Activated CD4-positive, alpha-beta memory T cell treated with anti-CD3 and anti-CD28 coated beads, Interleukin-2, amount 10 ng/mL, durations not matched to agents 7 days and 5 days (primary cell): ENCODE measurements at places on chromosomes 12 and 14. TPM values are rescaled to one million over a fixed set of nuclear protein-coding genes. Genes with fewer than 3 reads are reported as not detected.

DNA sequence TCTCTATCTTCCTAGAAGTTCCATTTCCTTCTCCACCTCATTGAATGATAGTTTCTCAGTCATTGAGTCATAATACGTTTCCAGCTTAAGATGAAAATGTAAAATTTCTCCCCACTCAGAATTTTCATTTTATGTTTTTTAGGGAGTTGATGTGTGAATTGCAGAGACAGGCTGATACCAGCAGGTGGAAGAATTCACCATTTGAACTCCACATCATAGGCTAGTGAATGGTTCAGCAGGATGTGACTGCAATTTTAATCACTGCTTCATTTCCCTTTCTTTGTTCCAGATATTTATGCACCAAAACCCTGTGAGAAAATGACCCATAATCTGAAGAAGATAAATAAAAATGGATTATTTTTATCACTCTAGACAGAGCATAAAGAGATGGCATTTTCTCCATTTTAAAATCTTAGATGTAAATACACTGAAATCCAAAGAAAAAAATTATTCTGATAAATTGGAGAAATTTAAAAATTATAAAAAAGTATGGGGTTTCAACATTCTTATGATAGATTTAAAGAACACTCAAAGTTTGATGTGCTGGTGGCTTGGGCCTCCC, 10.6 kb upstream of the PYGL start:
- no peak overlapping the region for H3K4me3 ChIP-seq
- H3K36me3 ChIP-seq: no peaks in the 10 kb centered on the region
- no peak overlapping the region for H3K27ac ChIP-seq

DNA sequence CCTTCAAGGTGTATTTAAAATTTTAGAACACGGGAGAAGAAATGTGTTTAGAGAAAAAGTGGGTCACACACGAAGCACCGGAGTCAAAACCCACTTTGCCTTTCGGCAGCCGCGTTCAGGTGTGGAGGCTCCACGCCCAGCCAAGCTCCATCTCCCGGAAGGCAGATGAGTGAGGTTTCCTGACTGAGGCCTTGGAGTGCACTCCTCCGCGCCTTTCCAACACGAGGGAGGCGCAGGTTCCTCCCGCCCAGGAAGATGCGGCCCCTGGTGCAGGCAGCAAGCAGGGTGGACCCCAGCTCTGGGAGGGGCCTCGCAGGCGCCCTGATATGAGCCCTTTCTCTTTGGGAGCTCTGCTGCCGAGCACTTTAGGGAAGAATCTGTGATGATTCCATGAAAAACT, 22.5 kb downstream of the MTA1 start:
- H3K4me3 ChIP-seq: no peak overlapping the region
- H3K27ac ChIP-seq: no peak overlapping the region
- no peaks in the 10 kb centered on the region for H3K27me3 ChIP-seq
- H3K36me3 ChIP-seq: peaks cover 4% of the 10 kb centered on the region
- H3K4me1 ChIP-seq: no peaks in the 10 kb centered on the region

CMA1 gene
- total RNA-seq: not detected

CELA1 gene
- total RNA-seq: not detected

RNASE3 gene
- total RNA-seq: not detected

DNA sequence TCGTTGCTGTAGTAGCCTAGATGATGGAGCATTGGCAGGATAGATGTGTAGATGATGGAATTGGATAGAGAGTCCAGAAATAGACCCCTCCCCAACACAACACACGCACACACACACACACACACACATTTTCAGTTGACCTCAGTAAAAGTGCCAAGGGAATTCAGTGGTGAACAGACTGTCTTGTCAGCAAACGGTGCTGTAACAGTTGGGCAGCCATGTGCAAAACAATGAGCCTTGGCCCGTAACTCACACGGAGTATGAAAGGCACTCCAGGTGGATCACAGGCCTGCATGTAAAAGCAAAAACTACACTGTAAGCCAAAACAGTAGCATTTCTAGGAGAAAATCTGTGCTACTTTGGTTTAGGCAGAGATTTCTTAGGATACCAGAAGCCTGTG, 87.8 kb downstream of the DDX51 start:
- no peaks in the 10 kb centered on the region for H3K4me1 ChIP-seq
- H3K36me3 ChIP-seq: peaks cover 52% of the 10 kb centered on the region
- H3K4me3 ChIP-seq: no peak overlapping the region
- no peaks in the 10 kb centered on the region for H3K27me3 ChIP-seq
- H3K27ac ChIP-seq: no peak overlapping the region

DNA sequence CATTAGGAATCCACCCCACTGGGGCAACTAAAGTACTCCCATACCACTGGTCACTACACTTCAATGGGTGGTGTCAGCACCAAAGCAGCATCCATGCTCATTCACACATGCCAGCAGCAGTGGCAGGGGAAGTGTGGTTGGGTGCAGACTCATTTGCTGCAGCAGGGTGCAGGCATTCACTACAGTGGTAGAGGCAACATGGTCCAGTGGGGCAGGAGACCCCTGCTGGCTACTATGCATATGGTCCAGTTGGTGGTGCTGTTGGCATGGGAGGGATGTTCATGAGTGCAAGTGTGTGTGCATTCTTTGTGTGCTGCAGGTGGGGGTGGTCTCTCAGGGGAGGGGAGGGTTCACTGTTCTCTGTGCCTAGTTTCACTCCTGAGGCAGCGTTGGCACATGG, 908.4 kb upstream of the NOVA1 start:
- H3K36me3 ChIP-seq: no peaks in the 10 kb centered on the region
- H3K4me1 ChIP-seq: no peaks in the 10 kb centered on the region
- H3K27me3 ChIP-seq: no peaks in the 10 kb centered on the region

- H3K4me3 ChIP-seq: no peak overlapping the region
- no peak for DNase-seq
- H3K27ac ChIP-seq: no peak overlapping the region
- no peaks in the 10 kb centered on the region for H3K27me3 ChIP-seq
- H3K4me1 ChIP-seq: peaks cover 19% of the 10 kb centered on the region
Observed at GRCh38 chr12:67354322-67354721, 85.2 kb downstream of the CAND1 start.

ERH gene
- 295 TPM for total RNA-seq

GRCh38 chr14:54837508-54838149, 65.0 kb downstream of the GCH1 start:
- H3K4me3 ChIP-seq: no peak overlapping the region
- DNase-seq: no peak
- H3K27ac ChIP-seq: no peak overlapping the region

DNA sequence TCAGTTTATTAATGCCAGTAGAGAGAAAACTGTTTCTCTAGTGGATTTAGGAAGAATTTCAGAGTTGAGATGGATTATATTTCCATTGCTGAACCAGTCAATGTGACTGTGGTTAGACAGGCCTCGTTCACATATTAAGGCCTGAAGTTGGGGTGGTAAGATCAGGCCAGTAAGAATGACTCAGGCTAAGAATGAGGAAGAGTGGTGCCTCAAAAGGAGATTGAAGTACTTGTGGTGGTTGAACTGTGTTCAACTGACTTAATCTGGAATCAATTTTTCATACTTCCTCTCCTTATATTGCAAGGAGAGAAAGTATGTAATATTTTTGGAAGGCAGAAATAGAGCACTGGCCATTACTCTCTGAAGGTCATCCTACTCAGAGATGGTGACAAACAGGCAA, 37.8 kb upstream of the ATF7IP start:
- H3K4me1 ChIP-seq: no peaks in the 10 kb centered on the region
- H3K36me3 ChIP-seq: no peaks in the 10 kb centered on the region
- no peaks in the 10 kb centered on the region for H3K27me3 ChIP-seq

DNA sequence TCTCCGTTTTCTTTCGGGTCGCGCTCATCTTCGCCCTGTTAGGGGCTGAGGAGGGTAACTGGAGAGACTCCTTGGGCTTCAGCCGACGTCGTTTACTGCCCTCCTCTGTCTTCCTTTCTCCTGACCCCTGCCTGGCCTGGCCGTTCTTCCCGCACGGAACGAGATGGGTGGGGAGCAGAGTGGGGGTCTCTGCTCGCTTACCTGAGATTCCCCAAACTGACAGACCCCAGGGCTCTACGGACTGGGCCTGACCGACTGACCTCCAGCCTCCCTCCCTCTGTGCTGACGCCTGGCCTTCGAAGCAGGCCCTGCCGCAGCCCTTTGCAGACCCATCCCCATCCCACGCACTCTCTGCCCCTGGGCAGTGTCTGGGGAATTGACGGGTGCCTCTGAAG, 439 bp downstream of the GOLGA5 start:
- H3K4me3 ChIP-seq: peak overlapping the region; percentile 90
- peak overlapping the region; percentile 80 for H3K27ac ChIP-seq
- peaks cover 28% of the 10 kb centered on the region for H3K36me3 ChIP-seq
- no peak for DNase-seq
- H3K4me1 ChIP-seq: peaks cover 38% of the 10 kb centered on the region
- peaks cover 12% of the 10 kb centered on the region for H3K27me3 ChIP-seq

GRCh38 chr14:24705840-24706239, 71.8 kb upstream of the GZMB start:
- H3K36me3 ChIP-seq: no peaks in the 10 kb centered on the region
- H3K4me3 ChIP-seq: no peak overlapping the region
- DNase-seq: no peak
- H3K27ac ChIP-seq: no peak overlapping the region
- H3K27me3 ChIP-seq: no peaks in the 10 kb centered on the region

RTL1 gene
- total RNA-seq: not detected

DNA sequence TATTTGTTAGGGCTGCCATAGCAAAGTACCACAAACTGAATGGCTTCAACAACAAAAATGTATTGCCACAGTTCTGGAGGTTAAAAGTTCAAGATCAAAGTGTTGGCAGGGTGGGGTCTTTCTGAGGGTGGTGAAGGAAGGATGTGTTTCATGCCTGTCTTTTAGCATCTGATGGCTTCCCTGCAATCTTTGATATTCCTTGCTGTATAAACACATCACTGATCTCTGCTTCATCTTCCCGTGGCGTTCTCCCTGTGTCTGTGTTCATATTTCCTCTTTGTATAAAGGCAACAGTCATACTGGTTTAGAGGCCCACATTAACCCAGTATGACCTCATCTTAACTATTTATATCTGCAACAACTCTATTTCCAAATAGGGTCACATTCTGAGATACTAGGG, 167.5 kb downstream of the BTG1 start:
- peaks cover 14% of the 10 kb centered on the region for H3K36me3 ChIP-seq
- peaks cover 15% of the 10 kb centered on the region for H3K4me1 ChIP-seq
- DNase-seq: peak; percentile 17
- peak overlapping the region; percentile 48 for H3K27ac ChIP-seq

GLI1 gene
- total RNA-seq: 0.48 TPM

GRCh38 chr12:116376354-116377193, 99.1 kb upstream of the MED13L start:
- H3K4me3 ChIP-seq: no peak overlapping the region
- no peaks in the 10 kb centered on the region for H3K36me3 ChIP-seq
- H3K4me1 ChIP-seq: peaks cover 7% of the 10 kb centered on the region
- H3K27me3 ChIP-seq: peaks cover 5% of the 10 kb centered on the region
- H3K27ac ChIP-seq: no peak overlapping the region
- no peak for DNase-seq

DNA sequence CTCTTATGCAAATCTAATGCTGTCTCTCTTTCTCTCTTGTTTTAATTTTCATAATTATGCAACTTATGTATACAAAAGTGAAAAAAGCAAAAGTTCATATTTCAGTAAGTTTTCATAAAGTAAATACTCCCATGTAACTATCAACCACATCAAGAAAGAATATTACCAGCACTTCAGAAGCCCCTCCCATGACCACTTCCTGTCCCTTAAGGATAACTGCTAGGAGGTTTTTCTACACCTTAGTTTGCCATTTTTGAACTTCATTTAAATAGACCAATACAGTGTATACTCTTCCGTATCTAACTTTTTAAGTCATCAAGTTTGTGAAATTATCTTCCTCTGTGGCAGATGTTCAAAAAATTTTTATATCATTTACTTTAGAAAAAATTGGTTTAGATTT, 547 bp upstream of the OR4K15 start:
- no peak overlapping the region for H3K27ac ChIP-seq
- H3K4me1 ChIP-seq: peaks cover 11% of the 10 kb centered on the region
- H3K4me3 ChIP-seq: no peak overlapping the region
- H3K27me3 ChIP-seq: no peaks in the 10 kb centered on the region
- DNase-seq: peak; percentile 19

C12orf50 gene
- total RNA-seq: not detected

CAPZA3 gene
- total RNA-seq: not detected

GRCh38 chr12:81502912-81503695, 256.0 kb downstream of the PPFIA2 start:
- no peaks in the 10 kb centered on the region for H3K27me3 ChIP-seq
- no peak for DNase-seq
- no peaks in the 10 kb centered on the region for H3K4me1 ChIP-seq

OR11G2 gene
- not detected for total RNA-seq

DNA sequence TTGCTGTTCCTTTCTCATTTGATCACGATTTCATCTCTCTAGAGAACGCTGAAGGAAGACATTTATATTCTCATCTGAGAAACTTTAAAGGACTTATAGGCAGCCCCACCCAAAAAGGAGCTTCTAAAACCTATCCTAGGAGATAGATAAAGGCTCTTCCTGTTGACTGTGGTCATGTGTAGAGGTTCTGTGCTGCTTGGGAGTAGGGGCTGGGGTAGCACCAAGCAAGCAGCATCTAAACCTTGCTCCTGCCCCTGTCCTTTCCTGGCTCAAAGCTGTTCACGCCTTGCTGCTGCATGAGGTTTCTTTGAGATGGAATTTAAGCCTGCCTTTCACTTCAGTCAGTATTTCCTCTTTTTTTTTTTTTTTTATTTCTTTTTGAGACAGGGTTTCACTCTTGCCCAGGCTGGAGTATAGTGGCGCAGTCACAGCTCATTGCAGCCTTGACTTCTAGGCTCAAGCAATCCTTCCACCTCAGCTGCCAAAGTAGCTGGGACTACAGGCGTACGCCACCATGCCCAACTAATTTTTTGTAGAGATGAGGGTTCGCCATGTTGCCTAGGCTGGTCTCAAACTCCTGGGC, 41.4 kb downstream of the RAB35 start:
- peaks cover 20% of the 10 kb centered on the region for H3K4me1 ChIP-seq
- peaks cover 33% of the 10 kb centered on the region for H3K36me3 ChIP-seq
- H3K27me3 ChIP-seq: no peaks in the 10 kb centered on the region
- H3K4me3 ChIP-seq: no peak overlapping the region
- H3K27ac ChIP-seq: peak overlapping the region; percentile 66
- DNase-seq: no peak

DNA sequence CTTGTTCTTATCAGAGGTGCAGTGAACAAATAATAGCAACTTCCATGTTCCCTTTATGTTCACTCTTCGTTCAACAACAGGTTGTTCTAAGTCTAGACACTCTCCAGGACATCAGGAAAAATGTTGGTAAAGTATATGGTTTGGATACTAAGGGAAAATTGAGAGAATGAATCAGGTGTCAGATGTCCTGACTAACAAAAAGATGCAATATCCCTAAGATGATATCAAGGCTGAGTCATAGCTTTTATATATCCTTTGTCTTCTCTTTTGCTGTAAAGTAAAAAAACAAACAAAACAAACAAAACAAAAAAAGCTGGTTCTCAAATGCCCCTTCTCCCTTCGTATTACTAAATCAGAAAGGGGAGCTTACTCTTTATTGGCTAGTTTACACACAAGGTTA, 11.1 kb downstream of the GLIPR1L1 start:
- H3K27ac ChIP-seq: no peak overlapping the region
- H3K4me3 ChIP-seq: no peak overlapping the region
- peaks cover 9% of the 10 kb centered on the region for H3K4me1 ChIP-seq
- no peak for DNase-seq

FAM181A gene
- total RNA-seq: not detected

CABP1 gene
- 0.25 TPM for total RNA-seq

KIF26A gene
- total RNA-seq: 7.9 TPM

SYT1 gene
- not detected for total RNA-seq
